ENCODE measurements at places on chromosomes 7 and 10. TPM values are rescaled to one million over a fixed set of nuclear protein-coding genes. Genes with fewer than 3 reads are reported as not detected.

- no peak for DNase-seq
Observed at GRCh38 chr7:157219154-157219553, 80.4 kb downstream of the UBE3C start.

DNA sequence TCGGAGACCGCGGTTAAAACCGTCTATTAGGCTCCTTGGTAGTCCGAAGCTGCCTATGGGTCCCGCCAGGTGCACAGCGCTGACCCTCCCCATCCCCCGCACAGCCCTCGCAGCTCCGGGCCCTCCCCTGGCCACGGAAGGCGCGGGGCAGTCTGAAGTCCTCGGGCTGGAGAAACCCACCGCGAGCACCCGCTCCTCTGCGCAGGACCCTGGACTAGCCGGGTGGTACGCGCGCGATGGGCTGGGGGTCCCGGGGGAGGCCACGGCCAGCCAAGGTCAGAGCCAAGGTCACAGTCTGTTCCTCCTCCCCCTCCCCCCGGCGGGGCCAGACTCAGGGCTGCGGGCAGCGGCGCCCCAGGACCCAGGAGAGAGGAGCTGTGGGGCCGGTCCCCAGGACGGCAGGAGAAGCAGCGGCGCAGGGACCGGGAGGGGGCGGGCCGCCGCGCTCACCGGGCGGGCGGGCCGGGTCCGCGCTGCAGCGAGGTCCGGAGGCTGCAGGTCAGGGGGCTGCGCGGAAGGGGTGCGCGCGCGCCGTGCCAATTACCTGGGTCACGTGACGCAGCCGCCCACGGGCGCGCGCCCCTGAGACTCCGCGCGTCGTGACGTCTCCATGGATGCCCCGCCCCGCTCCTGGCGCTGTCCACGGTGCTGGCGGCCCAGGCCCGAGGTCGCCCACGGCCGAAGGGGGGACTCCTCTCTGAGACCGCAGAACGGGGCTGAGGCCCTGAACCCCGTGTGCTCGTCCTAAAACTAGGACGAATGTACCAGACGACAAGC lies at the start of gene OGDHL:
Gene OGDHL, minus strand, starts transcription at position 535 of the 777 bp plus-strand sequence. CDS start 3,731 bp downstream, outside the sequence.
- no peak for DNase-seq

DNA sequence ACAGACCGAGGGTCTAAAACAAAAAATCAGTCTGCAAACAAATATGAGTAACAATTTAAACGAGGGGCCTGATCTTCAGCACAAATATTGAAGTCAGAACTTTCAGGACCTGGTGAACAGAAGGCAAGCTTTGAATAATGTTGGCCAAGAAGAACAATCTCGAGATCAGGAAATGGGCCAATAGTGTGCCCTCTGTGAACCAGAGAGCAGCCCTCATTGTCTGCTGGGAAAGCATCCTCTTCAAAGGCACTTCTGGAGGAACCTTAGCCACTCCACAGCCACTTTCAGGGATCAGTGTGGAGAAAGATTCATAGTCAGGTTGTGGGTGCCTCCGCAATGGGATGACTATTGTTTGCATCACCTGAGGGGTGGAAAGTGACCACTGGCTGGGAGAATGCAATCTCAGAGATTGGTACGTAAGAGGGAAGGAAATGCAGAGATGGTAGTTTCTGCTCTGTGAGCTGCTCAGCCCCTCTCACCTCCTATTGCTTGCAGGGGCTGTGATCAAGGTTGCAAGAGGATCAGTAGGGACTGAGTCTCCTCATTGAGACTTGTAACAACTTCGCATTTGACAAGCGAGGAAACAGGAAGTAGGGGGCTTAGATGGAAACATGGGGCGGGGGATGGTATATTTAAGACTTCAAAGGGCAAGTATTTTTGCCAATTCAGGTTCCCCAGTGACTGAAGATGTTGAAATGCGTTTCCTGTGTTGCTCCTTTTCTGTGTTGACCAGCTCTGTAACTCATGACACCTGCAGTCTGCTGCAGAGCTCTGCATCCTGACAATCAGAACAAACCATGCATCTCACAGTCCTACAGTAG lies 28.4 kb upstream of the IFRD1 start:
- no peak for DNase-seq

DNA sequence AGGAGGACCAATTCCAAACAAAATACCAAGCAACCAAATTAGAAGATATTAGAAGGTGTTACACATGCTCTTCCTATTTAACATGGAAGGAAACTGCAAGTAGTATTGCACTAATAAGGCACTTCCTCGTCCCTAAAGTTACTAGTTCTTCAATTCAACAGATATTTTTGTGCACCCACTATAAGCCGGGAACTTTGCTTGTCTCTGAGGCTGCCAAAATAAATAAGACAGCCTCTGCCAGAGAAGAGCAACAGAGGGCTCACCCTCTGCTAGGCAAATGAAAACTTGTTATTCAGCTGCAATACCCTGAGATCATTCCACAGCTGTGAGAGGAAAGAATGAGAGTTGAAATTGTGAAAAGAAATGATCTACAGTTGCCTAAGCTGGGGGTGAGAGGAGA lies 37.4 kb upstream of the GSAP start:
- DNase-seq, result no peak

The TEX47 gene
- not detected for total RNA-seq

- DNase-seq, result no peak
Observed at GRCh38 chr10:44205067-44205466, 179.8 kb downstream of the CXCL12 start.

GRCh38 chr10:11685787-11686218 lies 56.4 kb upstream of the ECHDC3 start:
- DNase-seq, result no peak

DNA sequence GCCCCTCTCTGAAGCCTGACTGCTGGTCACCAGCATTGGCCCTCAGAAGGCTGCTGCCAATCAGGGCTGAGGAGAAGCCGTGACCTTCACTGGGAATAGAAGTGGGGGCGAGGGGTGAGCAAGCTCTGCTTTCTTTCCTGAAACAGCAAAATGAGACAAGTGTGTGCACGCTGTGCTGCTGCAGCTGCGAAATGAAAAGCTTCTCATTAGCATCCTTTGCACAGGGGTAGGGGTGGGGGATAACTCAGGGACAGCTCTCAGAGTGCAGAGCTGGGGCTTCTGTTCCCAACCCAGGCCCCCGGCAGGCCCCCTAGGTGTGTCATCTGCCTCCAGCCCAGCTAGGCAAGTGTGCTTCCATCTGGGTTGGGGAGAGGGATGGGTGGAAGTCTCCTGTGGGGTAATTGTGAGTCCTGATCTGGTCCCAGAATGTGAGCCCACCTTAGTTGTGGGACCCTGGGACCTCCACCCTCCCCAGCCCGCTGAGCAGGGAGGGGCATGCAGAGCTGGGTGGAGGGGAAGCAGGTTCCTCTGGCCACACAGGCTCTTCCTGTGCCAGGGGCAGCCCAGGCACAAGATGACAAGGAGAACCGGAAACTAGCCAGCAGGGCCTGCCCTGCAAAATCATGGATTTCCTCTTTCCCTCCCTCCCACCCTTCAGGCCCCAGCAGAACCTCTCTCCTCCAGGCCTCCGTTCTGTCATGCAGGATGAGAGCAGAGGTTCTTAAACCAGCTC lies 22.2 kb downstream of the ZNF467 start:
- no peak for DNase-seq

DNA sequence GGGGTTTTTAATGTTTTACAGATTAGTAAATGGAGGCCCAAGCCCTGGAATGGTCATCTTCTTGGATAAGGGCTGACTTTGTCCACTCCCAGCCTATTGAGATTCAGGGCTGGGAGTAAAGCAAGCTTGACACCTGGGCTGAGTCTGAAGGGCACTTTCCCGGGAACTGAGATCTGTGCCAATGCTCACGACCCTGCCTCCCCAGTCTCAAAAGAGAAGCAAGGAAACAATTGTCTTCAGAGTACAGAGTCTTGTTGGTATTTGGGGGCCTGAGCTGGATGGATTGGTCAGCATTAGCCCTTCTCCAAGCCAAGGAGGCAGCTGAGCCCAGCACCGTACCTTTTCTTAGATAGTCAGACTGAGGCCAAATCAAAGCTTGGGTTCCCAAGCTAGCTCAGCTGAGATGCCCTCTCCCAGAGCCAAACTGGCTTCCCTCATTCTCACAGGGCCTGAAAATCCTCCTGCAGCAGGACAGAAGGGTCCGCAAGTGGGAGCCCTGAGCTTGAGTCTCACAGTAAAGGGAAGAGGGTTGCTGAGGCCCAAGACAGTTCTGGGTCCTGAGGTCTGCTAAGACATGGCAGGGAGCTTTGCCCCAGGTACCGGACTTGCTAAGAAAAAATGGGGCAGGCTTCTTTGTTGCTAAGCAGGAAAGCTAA lies 3.7 kb downstream of the DDIT4 start:
- no peak for DNase-seq

GRCh38 chr7:50838675-50839377 lies 56.1 kb upstream of the GRB10 start:
- no peak for DNase-seq

- DNase-seq, result peak; percentile 33
Observed at GRCh38 chr10:94963901-94964300, 25.4 kb downstream of the CYP2C9 start.
